ENCODE measurements at places on chromosomes 7 and 10.

DNA sequence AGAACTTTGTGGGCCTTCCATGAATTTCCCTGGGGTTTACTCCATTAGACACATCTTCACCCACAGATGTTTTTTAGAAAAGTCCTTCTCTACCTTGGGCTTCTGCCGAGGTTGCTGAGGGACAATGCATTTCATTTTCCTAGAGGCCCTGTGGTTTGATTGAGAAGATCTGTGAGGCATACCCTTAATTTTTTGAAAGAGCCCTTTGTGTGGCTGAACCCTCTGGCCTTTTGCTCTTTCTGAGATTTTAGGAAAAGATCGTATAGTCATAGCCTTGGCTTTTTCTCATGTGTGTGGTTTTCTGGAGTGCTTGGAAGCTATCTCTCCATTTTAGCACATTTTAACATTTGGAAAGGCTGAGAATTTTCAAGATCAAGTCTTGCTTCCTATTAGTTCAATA, 119.8 kb upstream of the LYZL1 start:
- DNase-seq = no peak

GRCh38 chr7:69640216-69640615, 41.9 kb downstream of the AUTS2 start:
- DNase-seq = no peak

GRCh38 chr7:12032146-12032545, 178.9 kb upstream of the TMEM106B start:
- no peak for DNase-seq

DNA sequence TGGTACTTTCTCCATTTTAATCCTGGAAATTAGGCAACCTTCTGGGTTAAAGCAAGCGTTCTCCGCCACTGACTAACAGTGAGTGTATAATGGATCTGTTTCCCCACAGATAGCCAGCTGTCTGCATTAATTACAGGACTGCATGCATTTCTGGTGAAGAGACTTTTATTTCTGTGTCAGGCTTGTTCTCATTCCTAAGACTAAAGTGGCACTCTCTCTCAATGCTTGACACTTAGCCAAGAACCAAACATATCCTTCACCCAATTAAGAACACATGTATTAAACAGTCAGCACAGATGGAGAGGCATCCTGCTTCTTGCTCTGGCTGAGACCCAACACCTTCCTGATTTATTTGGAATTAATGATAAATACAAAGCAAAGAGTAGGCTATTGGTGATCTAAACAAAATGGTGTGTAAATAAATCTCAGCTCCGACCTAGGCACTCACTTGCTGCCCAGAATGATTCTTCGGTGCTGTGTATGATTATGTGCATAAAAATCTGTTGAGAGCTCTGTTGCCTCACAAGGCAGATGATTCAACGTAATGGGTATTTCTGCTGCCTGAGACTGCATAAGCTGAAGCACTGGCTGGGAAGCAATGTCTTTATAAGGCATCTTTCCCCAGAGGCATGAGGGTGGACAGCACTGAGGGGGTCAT, 16.8 kb downstream of the CALU start:
- DNase-seq = no peak

- DNase-seq = no peak
Observed at GRCh38 chr10:71345694-71346093, 26.6 kb downstream of the SLC29A3 start.

DNA sequence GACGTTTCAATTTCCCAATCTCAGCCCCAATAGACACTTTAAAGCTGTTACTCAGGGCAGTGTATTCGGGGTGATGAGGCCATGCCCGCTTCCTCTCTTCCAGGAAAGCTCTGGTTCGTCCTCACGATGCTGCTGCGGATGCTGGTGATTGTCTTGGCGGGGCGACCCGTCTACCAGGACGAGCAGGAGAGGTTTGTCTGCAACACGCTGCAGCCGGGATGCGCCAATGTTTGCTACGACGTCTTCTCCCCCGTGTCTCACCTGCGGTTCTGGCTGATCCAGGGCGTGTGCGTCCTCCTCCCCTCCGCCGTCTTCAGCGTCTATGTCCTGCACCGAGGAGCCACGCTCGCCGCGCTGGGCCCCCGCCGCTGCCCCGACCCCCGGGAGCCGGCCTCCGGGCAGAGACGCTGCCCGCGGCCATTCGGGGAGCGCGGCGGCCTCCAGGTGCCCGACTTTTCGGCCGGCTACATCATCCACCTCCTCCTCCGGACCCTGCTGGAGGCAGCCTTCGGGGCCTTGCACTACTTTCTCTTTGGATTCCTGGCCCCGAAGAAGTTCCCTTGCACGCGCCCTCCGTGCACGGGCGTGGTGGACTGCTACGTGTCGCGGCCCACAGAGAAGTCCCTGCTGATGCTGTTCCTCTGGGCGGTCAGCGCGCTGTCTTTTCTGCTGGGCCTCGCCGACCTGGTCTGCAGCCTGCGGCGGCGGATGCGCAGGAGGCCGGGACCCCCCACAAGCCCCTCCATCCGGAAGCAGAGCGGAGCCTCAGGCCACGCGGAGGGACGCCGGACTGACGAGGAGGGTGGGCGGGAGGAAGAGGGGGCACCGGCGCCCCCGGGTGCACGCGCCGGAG, 2.6 kb downstream of the GJD4 start:
- DNase-seq = no peak

DNA sequence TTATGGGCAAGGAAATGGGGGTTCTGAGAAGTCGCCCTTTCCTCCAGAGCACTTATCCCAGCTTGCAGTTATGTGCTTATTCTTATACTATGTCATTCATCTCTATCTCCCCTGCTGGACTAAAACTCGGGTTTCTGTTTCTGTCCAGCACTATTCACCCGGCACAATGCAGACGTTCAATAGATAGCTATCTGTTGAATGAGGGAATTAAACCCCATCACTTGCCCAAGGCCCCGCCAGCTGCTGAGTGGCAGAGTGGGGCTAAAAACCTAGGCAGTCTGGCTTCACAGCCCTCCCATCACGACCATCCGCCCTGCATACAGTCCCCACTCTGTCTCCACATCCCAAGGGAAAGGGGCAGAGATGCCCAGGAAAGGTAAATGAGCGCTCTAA, 5.4 kb downstream of the SLIT1 start:
- no peak for DNase-seq

GRCh38 chr10:127278001-127278400, 81.6 kb upstream of the INSYN2A start:
- DNase-seq = no peak

GRCh38 chr10:93542358-93542791, 24.1 kb upstream of the FFAR4 start:
- DNase-seq = no peak

All from stimulated activated CD8-positive, alpha-beta memory T cell treated with anti-CD3 and anti-CD28 coated beads, Interleukin-7, amount 100 ng/mL, for 48 hours (primary cell).